ENCODE measurements at places on chromosomes 5 and 9.

GRCh38 chr5:33048315-33048714 is 337.2 kb downstream of the NPR3 start:
- DNase-seq: no peak

- DNase-seq: peak; percentile 77
These were observed 36.7 kb downstream of the CDK7 start for GRCh38 chr5:69271376-69271775.

- no peak for DNase-seq
These were observed 8.0 kb downstream of the TGFBR1 start for GRCh38 chr9:99112750-99113413.

- no peak for DNase-seq
These were observed 56.8 kb downstream of the PUM3 start for GRCh38 chr9:2787065-2787464.

- no peak for DNase-seq
These were observed 304.0 kb downstream of the TLR4 start for GRCh38 chr9:118008246-118008645.

DNA sequence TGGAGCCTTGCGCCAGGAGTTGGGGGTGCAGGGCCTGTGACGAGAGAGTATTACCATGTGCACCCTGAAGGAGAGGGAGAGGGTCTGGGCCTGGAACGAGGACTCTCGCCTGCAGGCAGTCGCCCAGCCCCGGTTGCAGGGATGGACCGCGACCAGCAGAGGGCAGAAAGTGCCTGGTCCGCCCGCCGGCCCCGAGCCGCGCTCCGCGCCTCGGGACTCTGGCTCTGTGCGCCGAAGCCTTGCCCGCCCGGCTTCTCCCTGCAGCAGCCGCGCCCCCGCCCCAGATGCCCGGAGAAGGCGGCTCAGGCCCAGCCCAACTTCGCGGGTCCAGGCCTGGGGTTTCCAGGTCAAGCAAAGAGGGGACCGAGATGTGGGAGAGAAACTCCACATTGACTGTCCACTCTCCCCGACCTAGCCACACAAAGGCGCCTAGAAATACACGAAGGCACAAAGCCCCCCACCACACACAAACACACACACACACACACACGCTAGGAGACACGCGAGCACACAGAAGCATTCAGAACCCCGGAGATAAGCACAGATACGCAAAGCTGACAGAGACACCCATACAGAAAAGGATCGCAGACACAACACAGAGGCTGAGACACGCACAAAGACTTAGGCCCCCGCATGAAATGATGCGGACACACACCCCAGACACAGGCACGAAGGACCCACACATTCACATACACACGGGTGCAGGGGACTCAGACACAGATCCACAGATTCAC is 2.0 kb upstream of the LMX1B start:
- peak; percentile 72 for DNase-seq

DNA sequence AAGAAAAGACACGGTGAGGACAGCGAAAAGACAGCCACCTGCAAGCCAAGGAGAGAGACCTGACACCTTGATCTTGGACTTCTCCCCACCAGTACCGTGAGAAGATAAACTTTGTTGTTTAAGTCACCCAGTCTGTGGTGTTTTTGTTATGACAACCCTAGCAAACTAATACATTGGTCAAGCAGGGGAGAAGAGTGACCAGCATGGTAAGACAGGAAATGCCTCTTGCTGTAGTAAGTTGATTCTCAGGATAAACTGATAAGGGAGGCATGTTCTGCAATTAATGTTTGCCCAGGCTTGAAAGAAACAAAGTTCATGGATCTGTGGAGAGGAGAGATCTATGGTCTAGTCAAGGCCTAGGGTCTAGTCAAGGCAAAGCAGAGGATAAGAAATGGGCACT is 801.2 kb downstream of the MAT2B start:
- no peak for DNase-seq

DNA sequence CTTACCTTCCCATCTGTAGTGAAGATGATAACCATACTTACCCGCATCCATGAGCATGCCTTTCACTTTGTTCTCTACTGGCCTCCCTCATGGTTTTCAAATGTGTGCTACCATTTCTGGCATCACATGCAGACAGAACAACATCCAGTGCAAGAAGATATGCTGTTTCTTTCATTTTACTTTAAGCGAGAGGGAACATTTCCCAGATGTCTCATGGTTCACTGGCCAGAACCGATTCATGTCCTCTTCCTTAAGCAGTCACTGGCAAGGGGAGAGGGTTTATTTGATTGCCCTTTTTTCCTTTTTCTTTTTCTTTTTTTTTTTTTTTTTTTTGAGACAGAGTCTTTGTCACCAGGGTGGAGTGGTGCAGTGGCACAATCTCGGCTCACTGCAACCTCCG is 37.7 kb downstream of the ARRDC3 start:
- no peak for DNase-seq

DNA sequence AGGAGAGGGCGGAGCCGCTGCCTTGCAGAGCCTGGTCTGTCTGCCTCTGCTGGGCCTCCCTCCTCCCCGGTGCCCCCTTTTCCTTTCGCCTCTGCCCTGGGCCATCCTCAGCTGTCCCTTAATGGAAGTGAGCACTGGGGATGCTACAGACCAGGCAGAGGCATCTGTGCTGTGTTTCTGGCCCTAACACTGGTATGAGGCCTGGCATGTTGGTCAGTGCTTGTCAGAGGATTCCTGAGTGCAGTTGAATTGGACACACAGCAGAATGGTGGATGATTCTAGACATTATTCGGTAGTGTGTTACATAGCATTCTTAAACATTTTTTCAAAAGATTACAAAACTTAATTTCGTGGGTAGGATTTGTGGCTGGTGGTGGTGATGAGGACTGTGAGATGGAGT is 88.6 kb downstream of the EHMT1 start:
- no peak for DNase-seq

- DNase-seq: peak; percentile 30
These were observed 287.0 kb upstream of the TMEM161B start for GRCh38 chr5:88555674-88556073.

DNA sequence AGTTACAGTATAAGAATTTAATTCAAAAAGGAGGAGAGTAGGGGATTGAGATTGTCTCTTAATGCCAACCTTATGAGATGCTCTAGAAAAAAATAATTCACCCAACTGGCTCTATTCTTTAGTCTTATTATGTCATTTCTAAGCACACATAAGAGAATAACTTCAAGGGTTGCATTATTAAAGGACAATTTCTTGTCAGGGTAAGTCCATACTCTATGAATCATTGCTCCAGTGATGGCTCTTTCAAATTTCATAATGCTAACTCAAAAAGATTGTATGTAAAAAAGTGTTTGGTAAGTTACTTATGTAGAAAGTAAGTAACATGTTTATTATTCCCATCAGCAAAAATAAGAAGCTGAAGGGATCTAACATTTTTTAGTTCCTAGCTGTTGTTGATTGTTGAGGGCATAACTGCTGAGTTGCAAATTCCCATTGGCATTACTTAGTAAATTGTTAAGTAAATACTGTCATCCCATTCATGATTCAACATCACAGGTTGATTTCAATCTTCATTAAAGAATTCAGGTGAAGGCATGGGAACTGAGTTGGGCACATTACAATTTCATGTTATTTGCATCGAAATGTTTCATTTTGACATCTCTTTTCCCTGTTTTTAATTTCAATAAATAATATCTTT is 28.6 kb downstream of the ALDH1A1 start:
- DNase-seq: no peak

GRCh38 chr9:97571664-97572063 is 61.5 kb downstream of the TSTD2 start:
- DNase-seq: no peak

- no peak for DNase-seq
These were observed 30.0 kb upstream of the SLC22A5 start for GRCh38 chr5:132339502-132339901.

DNA sequence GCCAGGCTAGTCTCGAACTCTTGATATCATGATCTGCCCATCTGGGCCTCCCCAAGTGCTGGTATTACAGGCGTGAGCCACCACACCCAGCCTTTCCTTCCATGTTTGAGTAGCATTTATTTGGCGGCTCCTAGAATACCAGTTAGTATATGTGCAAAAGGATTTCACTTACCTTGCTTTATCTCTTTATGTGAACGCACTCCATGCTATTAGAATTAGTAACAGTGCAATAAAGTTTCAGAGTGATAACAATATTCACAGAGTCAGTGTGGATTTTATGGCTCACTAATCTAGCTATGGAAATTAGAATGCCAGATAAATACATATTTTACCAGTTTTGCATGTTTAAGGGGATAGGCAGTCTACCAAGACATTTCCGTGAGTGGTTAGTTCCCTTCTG is 74.4 kb upstream of the NIPBL start:
- no peak for DNase-seq

DNA sequence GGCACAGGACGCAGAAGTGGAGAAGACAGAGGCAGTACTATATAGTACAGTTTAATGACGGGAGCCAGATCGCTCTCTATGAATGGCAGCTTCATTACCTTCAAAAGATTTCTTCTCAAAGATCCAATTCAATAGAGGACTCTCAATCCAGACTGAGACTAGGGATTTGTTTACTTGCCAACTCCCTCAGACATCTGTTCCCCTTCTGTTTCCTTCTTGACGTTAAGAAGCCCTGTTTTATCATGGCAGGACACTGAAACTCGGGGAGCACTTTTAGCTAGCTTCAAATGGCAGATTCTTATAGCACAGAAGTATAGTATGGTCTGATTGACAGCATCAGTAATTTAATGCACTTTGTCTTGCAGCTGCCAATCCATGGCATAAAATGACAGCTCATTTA is 747.3 kb upstream of the C9orf72 start:
- DNase-seq: no peak
